ENCODE measurements at places on chromosomes 5 and 9.

DNA sequence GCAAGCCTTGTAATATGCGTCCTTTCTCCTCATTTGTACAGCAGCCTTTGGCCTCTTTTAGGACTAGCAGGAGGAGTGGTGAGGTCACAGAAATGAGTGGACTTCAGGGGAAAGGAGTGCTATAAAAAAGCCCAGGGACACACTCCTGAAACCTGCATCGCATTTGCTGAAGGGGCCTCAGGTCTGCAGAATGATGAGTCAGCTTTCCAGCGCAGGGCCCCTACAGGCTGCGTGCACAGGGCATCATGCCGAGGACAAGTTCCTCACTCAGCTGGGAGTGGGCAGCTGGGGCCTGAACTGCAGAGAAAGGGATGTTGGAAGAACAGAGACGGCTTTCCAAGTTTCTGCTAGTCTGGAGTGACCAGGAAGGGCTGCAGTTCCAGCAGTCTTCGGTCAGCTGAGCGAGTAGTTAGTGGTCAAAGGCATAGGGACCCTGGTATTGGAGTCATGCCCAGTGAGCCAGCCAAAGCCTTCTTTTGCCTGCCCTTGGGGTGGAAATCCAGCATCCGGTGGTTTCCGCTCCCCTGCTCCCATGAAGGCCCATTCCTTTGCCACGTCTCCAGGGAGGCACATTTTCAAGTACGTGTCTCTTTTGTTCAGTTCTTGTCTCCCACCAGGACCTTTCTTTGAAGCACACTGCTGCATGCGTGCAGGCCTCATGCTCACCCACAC lies 17.3 kb upstream of the CFAP157 start:
- no peak for DNase-seq

DNA sequence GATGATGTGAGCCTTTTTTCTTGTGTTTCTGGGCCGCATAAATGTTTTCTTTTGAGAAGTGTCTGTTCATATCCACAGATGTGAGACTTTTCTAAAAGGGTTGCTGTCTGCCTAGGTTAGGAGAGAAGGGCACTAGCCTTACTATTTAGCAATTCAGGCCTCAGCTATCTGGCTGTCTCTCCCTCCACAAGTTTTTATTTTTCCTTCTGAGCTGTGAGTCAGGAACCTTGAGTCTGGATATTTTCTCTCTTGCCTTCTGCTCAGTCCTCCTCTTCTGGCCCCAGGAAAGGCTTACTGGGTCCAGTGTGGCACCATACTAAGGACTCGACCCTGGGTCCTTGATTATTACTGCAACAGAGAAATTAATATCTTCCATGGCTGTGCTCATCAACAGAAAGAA lies 187.6 kb downstream of the CSNK1G3 start:
- no peak for DNase-seq

DNA sequence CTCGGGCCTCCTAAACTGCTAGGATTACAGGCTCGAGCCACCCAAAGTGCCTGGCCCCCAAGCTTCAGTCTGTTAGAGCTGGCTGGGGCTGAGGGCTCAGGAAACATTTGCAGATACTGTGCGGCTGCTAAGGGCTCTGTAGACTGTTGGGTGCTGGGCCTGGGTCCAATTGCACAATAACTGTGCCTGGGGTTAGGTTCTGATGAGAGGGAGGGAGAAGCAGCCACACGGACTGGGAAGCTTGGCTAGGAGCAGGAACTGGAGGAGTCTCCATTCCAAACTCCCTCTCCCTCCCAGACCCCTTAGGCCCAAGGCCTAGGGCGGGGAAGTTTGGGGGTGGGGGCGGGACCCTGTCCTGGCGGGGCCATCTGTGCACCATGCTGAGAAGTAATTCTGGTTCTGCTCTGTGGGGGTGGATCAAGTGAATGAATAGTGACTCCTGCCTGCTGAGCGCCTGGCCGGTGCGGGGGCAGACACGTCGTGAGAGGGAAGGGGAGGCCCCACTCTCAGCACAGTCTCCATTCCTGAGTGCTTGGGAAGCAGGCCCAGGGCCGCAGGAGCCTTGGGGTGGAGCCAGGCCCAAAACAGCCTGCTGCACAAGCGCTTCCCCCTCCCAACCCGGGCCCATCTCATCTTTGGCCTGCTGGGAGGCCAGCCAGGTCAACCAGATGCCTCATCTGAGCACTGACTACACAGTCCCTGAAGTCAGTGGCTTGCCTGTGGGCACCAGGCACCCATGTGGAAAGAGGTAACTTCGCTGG lies 1.5 kb downstream of the ASS1 start:
- DNase-seq: peak; percentile 49

DNA sequence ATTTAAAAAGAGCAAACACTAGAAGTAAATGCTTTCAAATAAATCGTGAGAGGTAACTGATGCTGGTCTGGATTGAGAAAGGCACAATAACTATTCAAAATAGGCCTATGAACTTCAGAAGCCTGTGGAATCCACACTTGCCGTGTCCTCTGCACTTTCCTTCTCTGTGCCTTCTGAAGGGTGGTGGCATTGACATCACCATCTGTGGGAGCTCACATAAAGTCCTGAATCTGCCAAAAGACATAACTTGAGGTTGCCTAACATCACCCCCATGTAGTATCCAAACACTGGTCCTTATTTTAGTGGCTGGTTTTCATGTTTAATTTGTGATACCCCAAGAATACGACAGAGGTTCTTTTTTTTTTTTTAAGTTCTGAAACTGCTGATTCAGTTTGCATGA lies 59.8 kb downstream of the IRF1 start:
- no peak for DNase-seq

GRCh38 chr9:3241290-3241689 lies 284.5 kb downstream of the RFX3 start:
- peak; percentile 46 for DNase-seq

DNA sequence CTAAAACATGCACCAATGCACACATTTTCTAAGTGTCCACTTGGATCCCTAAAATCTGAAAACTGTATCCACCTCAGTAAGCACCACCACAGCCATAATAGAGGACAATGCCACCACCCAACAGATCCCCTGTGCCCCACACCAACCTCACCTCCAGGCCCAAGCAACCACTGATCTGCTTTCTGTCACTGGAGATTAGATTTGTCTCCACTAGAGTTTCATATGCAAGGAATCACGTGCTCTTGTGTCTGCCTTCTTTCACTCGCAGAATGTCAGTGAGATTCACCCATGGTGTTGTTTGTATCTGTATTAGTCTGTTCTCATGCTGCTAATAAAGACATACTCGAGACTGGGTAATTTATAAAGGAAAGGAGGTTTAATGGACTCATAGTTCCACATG lies 216.1 kb upstream of the WWC1 start:
- DNase-seq: no peak

GRCh38 chr9:93303258-93303771 lies 119.4 kb downstream of the WNK2 start:
- no peak for DNase-seq

GRCh38 chr5:11449217-11449616 lies 455.0 kb downstream of the CTNND2 start:
- no peak for DNase-seq

- peak; percentile 85 for DNase-seq
Measured at GRCh38 chr5:16871746-16872339, 64.2 kb downstream of the MYO10 start.

GRCh38 chr5:32018476-32019436 lies 155.4 kb downstream of the GOLPH3 start:
- DNase-seq: no peak

DNA sequence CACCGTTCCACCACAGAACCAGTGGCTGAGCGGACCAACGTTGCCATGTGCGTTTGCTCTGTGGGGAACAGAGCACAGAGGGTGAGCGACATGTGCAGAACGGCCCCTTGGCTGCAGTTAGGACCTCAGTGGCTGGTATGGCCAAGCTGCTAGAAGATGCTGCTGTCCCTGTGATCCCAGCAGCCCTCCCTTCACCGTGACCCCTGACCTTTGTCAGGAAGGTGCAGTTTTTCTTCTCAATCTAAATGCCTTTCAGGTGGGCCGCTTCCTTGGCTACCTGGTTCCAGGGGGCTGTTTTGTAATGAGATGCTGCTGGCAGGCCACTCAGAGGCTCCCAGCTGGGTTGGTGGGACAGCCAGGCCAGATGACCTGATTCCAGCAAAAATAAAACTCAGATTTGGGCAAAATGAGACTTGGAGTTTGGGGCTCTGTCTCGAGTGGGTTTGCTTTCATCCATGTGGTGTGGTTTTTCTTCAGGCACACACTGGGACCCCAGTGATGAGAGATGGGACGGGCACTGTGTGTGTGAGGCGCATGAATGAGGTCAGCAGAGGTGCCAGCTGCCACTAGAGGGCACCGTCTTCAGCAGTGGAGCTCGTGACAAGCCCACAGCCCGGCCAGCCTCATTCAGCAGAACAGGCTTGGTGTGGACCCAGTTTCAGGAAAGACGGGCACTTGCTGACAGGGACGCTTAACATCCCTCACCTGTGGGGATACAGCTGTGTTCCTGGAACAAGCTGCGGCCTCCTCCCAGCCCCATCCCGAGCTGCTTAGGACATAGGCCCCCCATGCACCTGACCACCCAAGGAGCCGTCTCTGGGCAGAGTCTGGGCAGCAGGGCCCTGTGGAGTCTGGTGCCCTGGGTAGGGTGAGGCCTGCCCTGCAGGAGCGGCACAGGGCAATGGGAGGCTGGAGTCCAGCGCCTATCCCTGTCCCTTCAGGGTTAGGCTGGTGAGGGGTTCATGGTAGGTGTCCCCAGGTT lies 4.1 kb downstream of the MRPS2 start:
- peak; percentile 67 for DNase-seq

DNA sequence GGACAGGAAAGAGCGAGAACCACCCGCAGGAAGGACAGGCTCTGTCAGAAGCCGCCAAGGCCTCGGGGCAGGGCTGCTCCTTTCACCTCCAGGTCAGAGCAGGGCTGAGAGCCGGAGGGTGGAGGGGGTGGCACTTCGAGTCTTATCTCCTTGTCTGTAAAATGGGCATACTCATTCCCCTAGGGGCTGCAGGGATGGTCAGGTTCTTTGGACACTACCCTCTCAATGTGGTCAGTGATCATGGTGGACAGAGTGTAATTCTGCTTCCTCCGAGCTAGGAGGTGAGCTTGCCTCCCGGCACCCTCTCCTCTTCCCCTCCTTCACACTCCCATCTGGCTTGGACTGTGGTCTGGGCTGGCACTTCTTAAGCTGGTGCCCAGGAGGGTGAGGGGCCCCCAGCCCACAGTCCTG lies 39.6 kb downstream of the RGS3 start:
- no peak for DNase-seq

- DNase-seq: no peak
Measured at GRCh38 chr9:131475111-131475955, 27.4 kb upstream of the POMT1 start.

DNA sequence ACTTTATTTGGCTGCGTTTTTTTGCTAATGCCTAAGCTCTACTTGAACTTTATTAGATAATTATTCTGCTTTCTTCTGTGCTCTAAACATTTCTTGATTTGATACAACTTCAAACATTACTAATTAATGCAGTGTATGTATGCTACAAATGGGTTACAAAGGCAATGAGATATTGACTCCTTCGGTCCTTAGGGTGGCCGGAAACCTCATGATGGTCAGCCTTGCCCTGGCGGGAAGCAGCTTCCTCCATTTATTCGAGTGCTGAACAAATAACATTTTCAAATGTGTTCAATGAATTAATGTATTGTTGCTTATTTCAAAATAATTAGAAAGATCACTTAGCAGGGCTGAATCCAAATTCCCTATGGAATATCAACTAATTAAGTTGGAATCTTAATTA lies 3.9 kb upstream of the LNPEP start:
- no peak for DNase-seq

DNA sequence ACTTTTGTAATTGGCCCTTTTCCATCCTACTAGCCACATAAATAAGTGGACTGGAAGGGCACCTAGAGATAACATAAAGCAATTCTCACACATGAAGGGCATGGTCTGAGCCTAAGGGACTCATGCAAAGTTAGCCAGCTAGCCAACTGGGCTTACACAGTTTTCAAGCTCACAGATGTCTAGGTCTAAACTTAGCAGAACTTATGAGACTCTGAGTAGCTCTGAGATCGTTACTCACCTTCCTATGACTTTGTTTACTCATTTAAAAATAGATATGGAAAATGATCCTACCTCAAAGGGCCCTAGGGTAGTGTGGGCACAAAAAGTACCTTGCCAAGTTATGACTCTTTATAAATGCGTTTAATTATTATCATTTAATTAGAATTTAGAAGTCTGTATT lies 410.4 kb upstream of the MPDZ start:
- no peak for DNase-seq

GRCh38 chr5:82406205-82406773 lies 128.1 kb upstream of the RPS23 start:
- peak; percentile 95 for DNase-seq

- no peak for DNase-seq
Measured at GRCh38 chr9:93598647-93599241, 22.4 kb downstream of the PHF2 start.

DNA sequence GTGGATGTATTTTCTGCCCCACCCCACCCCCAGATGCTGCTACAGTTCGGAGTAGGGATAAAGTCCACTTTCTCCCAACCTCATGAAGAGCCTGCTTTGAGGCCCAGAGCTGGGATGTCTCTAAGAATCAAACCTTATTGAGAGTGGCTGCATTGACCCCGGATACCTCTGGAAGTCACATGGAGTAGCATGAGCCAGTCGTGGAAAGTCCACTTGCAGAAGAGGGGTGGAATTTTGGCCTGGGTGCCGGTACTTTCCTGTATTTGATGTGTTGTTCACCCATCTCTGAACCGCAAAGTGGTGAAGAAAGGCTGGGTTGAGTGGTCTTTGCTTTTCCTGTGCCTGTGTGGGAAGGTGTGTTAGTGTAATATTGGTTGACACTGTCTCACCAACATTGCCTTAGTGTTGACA lies 3.7 kb downstream of the OTULIN start:
- no peak for DNase-seq

DNA sequence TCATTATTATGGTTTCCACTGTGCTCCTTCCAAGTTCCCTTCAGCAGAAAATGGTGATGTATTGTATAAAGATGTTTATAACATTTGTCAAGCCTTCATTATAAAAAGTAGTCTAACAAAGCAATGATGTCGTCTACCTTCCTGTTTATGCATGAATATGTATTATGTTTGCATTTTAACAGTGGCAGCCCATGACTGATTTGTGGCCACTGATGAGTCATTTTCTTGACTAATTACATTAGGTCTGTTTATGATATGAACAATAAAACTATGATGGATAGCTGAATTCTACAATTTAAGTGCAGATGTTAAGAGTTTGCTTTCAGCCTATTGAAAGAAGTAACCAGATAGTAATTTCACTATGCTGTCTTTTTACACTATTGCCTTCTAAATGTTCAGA lies 75.4 kb upstream of the ADAMTS19 start:
- DNase-seq: no peak

GRCh38 chr5:43065948-43066798 lies 26.1 kb upstream of the ANXA2R start:
- DNase-seq: peak; percentile 84

DNA sequence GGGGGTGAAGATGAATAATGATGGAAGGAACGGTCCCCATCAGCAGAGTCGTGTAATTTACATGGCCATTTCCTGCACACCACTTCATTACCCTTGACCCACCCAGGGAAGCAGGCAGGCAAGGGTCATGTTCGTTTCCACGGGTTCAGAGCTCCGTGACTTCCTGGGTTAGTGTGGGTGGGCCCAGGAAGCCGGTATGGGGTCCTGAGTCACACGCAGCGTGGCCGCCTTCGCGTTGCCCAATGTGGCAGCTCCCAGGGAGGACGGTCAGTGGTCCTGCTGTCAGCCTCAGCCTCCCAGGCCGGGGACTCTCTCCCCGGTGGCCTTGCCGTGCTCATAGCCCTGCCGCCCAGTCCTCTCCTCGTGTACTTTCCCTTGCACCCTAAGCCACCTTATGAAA lies 5.1 kb upstream of the TERT start:
- no peak for DNase-seq
